ENCODE measurements at places on chromosomes 4 and X.

DNA sequence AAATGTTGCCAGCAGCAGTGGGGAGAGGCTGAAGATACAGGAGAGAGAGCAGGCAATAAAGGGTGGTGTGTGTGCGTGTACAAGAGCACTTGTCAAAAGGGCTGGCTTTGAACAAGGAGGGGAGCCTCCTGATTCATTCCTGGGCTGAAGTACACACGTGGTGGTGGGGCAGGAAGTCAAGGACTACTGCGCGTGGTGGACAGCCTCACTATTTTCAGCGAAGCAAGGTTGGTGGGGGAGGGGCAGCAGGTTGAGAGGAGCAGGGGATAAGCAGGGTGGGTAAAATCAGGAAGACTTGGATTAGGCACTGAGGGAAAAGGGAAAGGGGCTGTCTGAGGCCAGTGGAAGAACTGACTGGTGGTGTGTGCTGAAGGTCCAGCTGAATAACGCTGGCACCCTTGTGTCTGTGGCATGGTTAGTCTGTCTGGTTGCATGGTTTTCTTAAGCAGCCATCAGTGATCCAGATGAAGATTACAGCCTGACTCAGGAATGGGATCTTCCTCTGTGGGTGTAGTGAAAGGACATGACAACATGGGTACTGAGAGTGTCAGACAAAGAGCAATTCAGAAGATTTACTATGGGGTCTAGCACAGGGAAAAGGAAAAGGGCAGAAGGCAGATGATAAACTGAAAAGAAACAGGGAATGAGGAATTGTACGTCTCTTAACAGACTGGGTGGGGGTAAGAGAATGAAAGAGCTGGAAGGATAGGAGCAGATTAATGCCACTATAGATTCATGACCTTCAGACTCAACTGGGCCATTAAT is 149.8 kb downstream of the CHM start:
- DNase-seq, result no peak

DNA sequence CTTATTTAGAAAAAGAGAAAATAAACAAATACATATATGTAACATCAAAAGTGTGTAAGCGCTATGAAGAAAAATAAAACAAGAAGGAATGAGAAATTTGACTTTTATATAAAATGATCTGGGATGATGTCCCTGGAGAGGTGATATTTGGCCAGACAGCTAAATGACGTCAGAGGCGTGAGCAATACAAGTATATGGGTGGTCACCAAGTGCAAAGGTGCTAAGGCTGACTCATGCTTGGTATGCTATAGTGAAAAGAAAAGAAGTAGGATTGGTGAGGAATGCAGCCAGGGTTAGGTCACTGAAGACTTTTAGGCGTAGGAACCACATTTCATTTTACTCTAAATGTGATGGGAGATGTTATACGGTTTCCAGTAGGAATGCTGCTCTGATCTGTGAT is 1049.1 kb upstream of the TENM3 start:
- DNase-seq, result no peak

DNA sequence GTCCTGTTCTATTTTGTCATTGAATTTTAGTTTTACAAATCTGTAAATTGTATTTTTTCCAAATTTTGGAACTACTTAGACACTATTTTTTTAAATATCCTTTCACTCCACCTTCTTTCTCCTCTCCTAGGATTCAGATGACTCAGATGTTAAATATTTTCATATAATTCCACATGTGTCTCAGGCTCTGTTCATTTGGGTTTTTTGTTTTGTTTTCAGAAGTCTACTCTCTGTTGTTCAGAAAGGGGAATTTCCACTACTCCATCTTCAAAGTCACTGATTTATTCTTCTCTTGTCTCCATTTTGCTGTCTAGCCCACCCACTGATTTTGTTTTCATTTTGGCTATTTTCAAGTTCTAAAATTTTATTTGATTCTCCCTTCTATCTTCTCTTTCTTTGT is 264.0 kb upstream of the SLIT2 start:
- no peak for DNase-seq

GRCh38 chrX:57367649-57368048 is 81.1 kb downstream of the FAAH2 start:
- DNase-seq, result no peak

DNA sequence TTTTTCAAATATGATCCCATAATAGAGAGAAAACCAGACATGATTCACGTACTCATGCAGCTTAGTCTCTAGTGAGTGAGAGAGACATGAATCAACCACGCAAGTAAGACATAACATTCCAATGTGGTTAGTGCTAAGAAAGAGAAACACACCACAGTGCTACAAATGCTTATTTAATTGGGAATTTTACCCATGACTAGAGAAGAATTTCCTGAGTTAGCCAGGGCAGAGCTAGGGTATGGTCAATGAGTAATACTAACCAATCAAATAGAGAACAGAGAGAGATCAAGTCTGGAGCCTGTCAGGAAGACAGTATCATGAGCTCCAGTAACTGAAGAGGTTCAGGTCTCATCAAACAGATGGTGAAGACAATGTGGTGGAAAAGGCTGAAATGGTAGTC is 495.2 kb downstream of the PDGFC start:
- DNase-seq, result no peak

DNA sequence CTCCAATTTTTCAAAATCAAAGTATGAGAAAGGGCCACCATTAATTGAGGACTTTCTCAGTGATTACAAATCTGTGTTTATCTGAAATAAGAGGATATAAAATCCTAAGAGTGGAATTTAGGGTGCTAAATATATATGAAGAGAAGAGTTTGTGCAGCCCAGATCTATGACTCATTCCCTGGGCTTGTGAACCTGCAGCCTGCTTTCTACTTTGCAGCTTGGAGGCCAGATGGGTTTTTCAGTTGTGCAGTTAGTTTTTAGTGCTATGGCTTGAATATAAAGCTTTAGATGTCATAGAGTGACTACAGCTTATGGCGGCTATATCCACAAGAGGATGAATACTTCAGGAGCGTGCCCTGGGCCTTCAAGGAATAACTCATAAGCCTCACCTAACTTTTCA is 1391.1 kb downstream of the FSTL5 start:
- no peak for DNase-seq

- DNase-seq, result peak; percentile 54
Observed at GRCh38 chrX:130174045-130174704, 2.4 kb downstream of the RAB33A start.

- DNase-seq, result no peak
Observed at GRCh38 chrX:103584596-103584995, 719 bp upstream of the TCEAL4 start.

DNA sequence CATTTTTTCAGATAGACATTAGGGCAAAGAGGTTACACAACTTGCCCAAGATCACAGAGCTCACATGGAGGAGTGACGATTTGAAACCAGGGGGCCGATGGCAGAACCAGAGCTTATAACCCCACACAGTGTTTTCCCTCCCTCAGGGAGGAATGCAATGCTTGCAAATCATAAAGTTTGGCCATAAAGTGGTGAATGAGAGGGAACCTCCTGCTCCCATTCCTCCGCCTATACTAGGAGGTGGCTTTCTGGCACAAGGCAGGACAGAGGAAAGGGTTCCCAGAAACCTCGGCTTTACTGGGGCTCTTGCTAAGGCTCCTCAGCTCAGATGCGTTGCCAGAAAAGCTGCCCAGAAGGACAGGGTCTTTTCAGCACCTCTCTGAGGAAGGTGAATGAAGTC is 19.3 kb downstream of the TMEM154 start:
- no peak for DNase-seq

DNA sequence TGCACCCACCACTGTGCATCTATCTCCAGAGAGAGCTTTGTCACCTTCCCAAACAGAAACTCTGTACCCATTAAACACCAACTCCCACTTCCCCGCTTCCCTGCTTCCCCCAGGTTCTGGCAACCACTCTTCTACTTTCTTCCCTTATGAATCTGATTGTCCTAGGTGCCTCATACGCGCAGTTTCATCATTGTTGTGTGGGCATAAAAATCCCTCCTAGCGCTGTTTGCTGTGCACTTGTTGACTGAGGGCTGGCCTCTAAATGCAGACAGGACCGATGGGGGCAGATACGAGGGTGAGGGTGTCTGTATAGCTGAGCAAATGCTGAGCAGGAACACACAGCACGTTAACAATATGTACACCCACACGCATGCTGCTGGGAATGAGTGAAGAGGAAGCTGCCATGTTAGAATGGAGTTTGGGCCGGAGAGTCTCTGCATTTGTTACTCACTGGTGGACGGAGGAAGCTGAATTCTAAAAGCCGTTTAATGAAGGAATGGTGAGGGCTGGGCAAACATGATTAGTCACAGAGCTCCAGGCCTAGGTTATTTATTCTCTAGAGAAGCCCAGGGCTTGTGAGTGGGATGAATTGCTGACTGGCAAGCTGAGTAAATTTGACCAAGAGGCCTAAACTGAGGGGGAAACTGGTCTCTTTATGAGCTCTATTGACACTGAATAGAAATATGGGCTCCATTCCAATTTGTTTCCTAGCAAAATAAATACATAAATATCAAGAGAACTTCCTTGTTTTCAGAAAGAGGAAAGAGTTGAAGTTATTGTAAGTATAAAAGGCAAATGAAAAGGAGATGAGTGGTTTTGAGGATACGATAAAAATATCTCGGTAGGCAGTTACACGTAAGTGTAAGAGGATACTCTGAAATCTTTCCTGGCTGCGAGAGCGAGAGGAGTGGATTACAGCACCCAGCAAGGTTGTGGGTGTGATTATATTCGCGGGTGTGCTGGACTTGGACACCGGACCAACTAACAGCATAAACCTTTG is 95.9 kb upstream of the RPS6KA3 start:
- no peak for DNase-seq

DNA sequence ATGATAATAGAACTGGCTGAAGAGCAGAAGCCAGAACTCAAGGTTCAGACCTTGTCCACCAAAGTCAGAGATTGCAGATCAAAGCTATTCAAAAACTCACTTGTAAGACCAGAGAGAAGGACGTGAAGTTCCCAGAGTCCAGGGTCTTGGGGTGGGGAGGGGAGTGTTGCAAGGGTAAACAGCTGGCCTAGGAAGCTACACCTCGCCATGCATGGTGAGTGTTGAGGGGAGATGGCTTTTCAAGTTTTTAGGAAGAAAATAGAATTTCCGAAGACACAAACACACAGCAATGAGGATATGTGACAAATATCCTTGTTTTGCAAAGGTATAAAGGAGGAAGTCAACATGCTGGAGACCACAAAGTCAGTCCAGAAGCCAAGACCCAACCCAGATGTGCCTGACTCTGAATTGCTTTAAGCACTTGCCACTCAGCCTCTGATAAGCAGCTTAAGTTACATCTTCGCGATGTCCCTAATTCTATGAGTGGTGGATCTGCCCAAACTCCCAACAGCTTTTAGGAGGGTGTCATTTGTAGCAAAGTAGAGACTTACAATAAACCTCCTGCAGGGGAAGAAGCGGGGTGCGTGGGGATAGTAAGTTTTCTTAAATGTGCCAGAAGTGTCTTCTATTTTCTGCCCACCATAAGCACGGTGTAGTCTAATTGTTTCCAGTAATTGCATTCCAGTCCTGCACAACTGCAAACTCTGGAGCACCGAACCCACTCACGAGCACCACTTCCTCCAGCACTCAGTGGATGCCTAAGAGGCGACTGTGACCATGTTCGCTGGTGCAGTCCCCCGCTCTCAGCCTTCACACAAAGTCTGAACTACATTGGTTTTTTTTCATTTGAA is 26.5 kb downstream of the HAND2 start:
- no peak for DNase-seq

GRCh38 chr4:10345381-10345784 is 111.8 kb downstream of the ZNF518B start:
- DNase-seq, result no peak

GRCh38 chrX:140949233-140949632 is 53.2 kb upstream of the SPANXB1 start:
- DNase-seq, result no peak

- DNase-seq, result no peak
Observed at GRCh38 chrX:28668303-28668702, 81.1 kb downstream of the IL1RAPL1 start.

- no peak for DNase-seq
Observed at GRCh38 chr4:40511036-40511614, 118.5 kb downstream of the RBM47 start.

GRCh38 chr4:97664741-97665140 is 478.5 kb downstream of the STPG2 start:
- DNase-seq, result no peak

GRCh38 chr4:174134361-174134760 is 149.1 kb downstream of the FBXO8 start:
- DNase-seq, result no peak

GRCh38 chrX:107384397-107385105 is 64.9 kb upstream of the FRMPD3 start:
- DNase-seq, result no peak

DNA sequence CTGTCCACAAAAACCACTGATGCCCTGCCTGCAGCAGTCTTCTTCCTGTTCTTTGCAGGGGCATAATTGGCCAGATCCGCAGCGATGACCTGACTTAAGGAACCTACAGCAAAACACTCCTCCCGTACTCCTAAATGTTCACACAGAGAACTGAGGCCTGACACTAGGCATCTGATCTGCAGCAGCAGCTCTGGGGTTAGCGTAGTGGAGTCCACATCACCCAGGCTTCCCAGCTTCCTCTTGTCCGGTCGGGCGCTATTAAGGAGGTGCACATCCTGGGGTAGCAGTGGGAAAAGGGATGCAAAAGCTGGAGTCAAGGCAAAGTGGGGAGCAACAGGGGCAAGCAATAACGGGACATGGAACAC is 758 bp downstream of the SCFD2 start:
- no peak for DNase-seq
